Pulmonary artery endothelial cell (primary cell): ENCODE measurements at places on chromosomes 2 and 18.

GRCh38 chr2:130391872-130392670 lies 36.2 kb downstream of the PTPN18 start:
- no peak for DNase-seq

GRCh38 chr2:109162999-109163398 lies 34.0 kb downstream of the SH3RF3 start:
- DNase-seq: peak; percentile 40

DNA sequence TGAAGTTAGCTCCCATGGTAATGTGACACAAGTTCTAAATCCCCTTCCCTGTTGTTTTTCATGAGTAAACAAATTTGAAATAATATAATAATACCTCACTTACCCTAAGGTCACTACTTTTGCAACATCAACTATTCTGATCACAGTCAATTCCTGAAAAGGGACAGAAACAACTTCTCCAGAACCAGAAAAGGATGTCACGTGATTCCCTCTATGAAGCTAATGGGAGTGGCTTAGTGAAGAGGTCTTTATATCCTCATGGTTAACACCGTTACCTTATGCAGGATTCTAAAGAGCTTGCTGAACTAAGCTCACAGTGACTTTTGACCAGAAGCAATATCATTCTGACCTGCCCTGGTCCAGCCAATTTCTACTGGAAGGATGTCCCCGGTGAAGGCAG lies 51.6 kb downstream of the DOCK10 start:
- no peak for DNase-seq

DNA sequence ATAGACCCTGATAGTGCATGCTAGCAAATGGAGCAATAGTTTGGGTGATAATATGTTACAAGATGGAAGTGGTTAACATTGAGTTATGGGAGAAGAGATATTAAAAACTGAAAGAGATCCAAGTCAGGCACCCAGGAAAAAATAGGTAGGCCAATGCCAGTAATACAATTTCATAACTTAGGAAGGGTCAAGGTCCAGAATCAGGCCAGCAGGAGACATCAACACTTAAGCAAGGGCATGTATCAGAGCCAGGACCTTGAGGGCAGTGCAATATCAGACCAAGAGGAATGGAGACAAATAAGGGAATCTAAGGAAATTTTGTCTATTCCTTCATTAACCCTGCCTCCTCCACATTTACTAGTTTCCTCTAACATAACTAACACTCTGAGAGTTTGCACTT lies 124.1 kb upstream of the NYAP2 start:
- no peak for DNase-seq

DNA sequence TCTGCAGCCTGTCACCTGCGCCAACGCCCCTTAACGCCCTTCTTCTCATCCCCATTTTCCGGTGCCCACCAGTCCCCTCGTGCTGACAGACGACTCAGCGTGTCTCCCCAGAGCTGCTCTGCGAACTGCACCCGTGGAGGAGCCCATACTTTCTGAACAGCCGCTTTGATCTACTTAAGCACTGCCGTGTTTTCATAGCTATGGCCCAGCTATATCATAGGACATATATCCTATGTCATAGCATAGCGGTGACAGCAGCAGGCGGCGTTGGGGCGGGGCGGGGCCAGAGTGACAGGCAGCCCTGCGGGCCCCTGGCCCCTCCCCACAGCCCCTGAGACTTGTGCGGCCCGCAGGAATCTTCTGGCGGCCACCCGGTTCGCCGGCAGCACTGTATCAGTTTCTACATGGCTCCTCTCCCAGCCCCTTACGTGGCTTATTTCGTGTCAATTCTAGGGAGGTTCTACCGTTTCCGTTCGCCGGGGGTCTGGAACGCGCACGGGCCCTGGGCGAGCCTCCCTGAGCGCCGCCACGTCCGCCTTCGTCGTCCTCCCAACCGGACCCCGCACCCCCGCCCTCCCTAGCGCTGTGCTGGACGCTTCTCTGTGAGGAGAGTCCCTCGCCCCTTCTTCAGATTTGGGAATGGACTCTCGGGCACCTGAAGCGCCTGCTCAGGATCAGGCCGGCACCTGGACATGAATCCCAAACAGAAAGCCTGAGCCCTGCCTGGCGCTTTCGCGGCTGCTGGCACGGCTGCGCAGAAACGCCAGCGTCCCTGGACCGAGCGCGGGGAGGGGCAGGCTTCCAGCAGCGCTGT lies 35.4 kb downstream of the PTPN18 start:
- no peak for DNase-seq

DNA sequence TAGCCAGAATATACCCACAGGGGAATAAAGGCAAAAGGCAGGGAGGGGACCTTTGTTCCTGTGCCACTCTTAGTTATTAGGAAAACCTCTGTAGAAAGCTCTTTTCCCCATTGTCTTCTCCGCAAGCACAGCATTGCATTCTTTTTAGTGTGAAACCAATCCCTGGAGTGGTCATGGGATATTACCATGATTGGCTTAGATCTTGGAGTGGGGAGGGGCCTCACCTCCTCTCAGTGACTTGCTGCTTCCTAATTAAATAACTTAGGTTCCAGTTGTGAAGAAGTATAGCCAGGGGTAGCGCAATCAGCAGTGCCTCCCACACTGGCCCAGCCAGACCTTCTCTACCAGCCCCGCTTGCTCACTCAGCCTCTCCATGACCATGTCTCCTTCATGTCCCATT lies 49.9 kb upstream of the AFF3 start:
- no peak for DNase-seq

GRCh38 chr18:62741118-62741566 lies 25.8 kb downstream of the PHLPP1 start:
- no peak for DNase-seq

GRCh38 chr2:215107216-215108056 lies 31.0 kb downstream of the ABCA12 start:
- no peak for DNase-seq
